Kidney capillary endothelial cell (primary cell): ENCODE measurements at places on chromosomes 3 and 15.
A peak's percentile ranks its signal among the peaks of the same experiment; 100 is the strongest.

GRCh38 chr3:109242187-109242523 lies 74.2 kb downstream of the DPPA2 start:
- no peak for DNase-seq

GRCh38 chr3:169348929-169349621 lies 314.4 kb downstream of the MECOM start:
- DNase-seq: no peak

GRCh38 chr3:127171721-127172120 lies 21.2 kb upstream of the PRR23E start:
- no peak for DNase-seq

- DNase-seq: peak; percentile 55
Measured at GRCh38 chr15:91302588-91303439, 202.8 kb downstream of the SV2B start.

DNA sequence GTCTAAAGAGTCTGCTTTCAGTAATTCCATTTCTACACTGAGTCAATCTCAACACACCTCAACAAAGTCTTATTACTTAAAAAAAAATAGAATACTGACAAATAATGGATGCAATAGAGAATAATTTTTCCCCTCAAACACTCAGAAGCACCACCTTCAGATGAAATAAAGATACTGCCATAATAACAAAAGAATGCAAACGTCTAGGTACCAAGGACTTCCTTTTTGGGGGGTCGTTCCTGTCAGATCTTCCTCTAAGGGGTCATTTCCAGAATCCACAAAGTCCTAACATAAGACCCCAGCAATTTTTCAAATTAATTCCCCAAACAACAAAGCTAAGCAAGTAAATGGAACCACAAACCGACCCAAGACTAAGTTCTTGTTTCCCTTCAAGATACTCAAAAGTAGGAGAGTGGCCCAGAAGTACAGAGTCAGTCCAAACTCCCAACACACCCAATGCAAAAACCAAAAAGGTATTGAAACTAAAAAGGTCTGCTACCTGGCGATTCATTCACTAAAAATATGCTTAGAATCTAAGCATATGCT lies 1.3 kb downstream of the RYK start:
- no peak for DNase-seq

DNA sequence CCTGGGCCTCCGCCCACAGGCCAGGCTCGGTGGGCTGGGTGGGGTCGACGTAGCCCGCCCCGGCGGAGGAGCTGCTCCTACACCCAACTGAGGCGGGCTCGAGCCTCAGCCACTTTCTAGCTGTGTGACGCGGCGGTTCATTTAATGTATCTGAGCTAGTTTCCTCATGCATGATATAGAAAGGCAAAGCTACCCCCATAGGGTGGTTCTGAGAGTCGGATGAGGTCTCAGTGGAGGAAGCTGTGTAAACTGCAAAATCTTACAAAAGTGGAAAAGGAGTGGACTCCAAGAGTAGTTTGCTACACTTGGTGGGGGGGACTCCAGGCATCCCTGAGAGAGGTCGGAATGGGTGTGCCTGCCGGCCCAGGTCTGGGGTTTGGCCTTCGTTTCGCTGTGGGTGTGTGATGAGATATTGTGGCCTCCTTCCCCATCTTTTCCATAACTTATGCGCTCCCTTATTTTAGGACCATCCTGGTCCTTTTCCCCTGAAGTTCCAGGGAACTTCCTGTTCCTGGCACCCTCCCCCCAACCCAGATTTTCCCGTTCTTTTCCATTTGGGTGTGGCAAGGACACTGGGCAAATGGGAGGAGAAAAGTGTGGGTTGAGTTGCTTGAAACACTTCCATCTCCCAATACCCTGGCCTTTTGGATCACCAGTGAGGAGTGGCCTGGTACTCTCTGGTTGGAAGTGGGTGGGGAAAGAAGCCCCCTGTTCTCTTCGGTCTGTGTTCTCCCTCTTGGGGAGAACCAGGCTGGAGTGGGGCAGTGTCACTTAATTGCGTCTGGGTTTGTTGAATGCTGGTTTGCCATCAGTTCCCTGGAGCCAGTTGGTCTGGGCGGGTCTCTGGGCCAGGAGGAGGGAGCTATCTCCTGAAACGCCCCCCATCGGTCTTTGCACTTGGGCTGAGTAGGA lies 1.1 kb downstream of the PDIA5 start:
- no peak for DNase-seq

DNA sequence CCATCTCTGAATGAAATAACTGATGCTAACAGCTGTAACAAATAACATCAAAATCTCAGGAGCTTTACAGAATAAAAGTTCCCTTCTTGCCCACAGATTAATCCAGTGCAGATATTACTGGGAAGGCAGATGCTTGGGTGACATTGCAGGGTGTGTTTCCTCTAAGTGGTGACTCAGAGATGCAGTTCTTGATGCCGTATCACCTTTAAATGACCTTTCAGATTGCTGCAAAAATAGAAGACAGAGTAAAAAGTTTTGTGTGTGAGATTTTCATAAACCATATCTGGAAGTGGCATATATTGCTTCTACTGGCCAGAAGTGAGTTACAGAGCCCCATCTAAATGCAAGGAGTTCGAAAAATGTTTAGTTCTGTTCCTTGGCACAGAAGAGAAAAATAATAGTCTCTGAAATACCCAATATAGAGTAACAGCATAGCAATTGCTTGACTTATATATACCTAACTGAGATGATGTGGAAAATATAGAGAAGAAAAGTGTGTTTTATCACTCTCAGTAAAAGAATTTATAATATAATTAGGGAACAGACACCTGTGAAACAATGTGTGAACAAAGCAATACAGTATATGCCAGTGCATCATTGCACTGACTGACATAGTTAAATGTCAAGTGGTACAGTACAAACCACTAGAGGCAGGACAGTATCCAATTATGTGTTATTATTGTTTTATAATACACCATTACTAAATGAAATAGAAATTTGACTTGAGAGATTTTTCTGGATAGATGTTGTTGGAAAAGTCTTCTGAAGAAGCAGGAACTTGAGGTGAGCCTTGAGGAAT lies 430.7 kb upstream of the CBLB start:
- DNase-seq: peak; percentile 29
